ENCODE measurements at places on chromosomes 2 and 18.

- DNase-seq: no peak
Observed at GRCh38 chr2:203484266-203485112, 50.6 kb downstream of the RAPH1 start.

- peak; percentile 86 for DNase-seq
Observed at GRCh38 chr2:101387151-101387834, at the start of gene CREG2. Gene CREG2 (minus strand): TSS chr2:101387503. CDS start chr2:101387457, 46 bp downstream.

DNA sequence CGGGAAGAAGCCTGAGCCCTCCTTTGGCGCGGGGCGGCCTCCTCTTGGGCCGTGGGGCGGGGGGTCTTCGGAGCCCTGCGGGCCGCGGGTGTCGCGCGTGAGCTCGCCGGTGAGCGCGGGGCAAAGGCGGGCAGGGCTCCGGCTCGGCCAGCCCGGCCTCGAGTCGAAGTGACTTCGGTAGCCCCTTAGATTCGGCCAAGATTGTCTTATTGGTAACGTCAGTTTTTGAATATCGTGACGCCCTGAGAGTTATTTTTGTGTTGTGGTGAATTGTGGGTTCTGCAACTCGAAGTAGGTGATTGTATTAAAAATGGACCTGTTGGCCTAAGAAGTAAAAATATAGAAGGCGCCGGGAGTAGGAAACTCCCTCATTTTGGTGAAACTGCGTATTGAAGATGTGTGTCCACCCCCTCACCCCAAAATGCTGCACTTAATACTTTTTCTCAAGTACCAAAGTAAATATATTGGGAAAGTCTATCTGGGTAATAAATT is 669 bp downstream of the MARCHF7 start:
- DNase-seq: peak; percentile 85

DNA sequence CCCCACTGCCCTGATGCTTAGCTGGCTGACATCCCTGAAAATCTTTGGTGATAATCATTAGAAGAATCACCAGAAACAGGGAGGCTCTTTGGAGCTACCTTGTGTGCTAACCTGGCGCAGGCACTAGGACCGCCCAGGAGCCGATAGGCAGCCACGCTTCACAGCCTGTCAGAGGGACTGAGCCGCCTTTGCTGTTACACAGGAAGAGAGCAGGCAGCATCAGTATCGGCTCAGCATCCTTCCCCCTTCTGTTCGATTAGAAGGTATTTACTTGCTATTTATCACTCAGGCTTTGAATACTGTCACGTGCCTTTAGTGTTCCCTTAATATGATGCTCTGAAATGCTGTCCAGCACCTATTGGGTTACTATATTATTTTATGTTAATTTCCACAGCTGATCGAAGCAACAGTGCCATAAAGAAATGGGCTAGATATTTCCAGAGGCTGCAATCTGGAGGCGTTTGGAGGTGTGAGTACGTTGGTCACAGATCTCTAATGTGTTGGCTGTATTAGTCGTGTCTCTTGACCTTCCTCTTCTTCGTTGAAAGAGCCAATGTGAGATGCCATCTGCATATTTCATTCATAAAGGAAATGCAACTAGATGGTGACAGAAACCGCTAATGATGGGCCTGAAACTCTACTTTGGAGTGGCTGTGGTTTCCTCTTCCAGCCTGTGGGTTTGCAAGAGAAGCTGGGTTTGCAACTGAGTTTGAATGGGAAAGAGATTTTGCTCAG is 110.4 kb upstream of the RAB27B start:
- DNase-seq: no peak

GRCh38 chr2:1804865-1805264 is 60.5 kb upstream of the PXDN start:
- DNase-seq: no peak

- DNase-seq: no peak
Observed at GRCh38 chr18:741931-742512, 29.6 kb upstream of the ENOSF1 start.

- DNase-seq: no peak
Observed at GRCh38 chr2:122737429-122738077, 982.1 kb downstream of the TSN start.

Measured in osteocyte (in vitro differentiated cells).